ENCODE measurements at places on chromosomes 7 and 10.

GRCh38 chr7:117212969-117213877 is 109.6 kb downstream of the WNT2 start:
- peak; percentile 21 for DNase-seq

DNA sequence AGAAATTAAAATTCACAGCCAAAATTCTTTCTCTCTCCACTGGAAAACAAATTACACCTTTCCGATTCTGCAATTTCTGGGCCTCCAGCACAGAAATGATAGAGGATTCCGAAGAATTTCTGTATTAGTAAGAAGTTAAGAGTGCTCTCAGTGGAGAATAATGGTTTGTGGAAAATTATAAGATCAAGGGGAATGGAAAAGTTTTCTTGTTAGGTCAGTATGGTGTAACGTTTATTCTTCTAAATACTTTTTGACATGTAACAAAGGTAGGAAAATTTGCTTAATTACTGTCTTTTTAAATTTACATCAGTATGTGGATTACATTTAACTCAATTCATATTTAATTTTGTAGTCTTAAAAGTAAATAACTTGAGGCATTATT is 288.3 kb upstream of the NFE2L3 start:
- DNase-seq = no peak

GRCh38 chr7:75971309-75971960 is 23.0 kb downstream of the TMEM120A start:
- no peak for DNase-seq

- no peak for DNase-seq
These were observed 93.0 kb upstream of the RSU1 start for GRCh38 chr10:16909961-16910792.

DNA sequence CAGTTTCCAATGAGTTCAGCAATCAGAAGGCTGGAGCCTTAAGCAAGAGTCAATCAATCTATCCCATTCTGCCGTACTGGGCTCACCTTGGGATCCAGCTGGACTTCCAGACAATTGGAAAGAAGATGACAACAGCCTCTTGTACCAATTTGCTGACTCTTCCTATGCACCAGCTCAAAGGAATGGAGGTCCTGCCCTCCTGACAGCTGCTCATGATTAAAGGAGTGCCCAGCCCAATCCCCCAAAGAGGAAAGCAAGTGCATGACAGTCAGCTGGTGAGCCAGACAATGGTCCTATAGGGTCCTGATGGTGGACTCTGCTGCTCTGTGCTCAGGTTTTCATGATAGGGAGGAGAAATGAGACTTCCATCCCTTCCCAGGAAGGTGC is 25.1 kb downstream of the VSTM4 start:
- DNase-seq = no peak

DNA sequence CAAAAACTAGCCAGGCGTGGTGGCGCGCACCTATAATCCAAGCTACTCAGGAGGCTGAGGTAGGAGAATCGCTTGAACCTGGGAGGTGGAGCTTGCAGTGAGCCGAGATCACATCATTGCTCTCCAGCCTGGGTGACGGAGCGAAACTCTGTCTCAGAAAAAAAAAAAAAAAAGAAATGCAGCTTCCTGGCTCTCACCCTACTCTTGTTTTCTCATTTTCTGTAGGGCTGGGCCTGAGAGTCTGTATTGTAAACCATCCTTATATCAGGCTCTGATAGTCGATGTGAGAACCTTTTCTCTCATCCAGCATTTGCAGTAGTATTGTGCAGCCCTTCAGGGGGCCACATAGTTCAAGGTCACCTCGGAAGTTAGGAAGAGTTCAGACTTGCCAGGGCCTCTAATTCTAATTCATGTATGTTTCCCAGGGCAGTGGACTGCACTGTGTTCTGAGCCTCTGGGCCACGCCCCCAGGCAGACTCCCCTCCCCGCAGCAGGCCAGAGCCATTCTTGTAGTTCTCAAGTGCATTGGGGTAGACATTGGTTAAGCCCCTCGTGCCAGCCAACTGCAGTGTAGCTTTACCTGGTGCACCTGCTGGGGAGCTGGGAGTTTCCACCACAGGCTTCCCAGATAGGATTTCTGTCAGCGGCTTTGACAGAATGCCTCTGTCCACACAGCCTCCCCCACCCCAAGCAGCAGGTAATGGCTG is 38.3 kb upstream of the PDCD4 start:
- no peak for DNase-seq
